ENCODE measurements at places on chromosomes 12 and 14.

GRCh38 chr14:75479770-75480600, 42.3 kb upstream of the BATF start:
- DNase-seq = no peak

- DNase-seq = no peak
Observed at GRCh38 chr14:61523751-61524150, 171.6 kb upstream of the HIF1A start.

GRCh38 chr14:49933704-49934103, 40.8 kb downstream of the ARF6 start:
- DNase-seq = no peak

DNA sequence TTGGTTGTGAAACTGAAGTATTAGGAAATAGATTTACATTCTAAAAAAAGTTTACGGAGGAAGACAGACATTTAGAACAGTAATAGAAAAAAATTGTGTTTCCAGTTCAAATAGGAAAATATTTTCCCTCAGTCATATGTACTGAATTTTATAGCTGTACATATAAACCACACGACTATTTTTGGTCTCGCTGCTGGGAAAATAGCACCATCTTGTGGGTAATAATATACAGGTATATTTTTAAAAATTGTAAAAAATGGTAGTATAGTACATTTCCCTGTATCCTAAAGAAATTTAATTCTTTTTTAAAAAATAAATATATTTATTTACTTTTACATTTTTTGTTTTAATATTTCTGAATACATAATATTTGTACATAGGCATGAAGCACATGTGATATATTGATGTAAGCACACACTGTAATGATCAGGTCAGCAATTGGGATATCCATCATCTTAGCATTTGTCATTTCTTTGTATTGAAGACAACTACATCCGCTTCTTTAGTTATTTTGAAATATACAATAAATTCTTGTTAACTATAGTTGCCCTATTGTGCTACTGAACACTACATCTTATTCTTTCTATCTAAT, 168.6 kb downstream of the ALX1 start:
- DNase-seq = no peak

- DNase-seq = no peak
Observed at GRCh38 chr14:60183741-60184140, 18.5 kb upstream of the DHRS7 start.

- DNase-seq = no peak
Observed at GRCh38 chr12:99282086-99282485, 365.5 kb upstream of the GARIN6 start.

DNA sequence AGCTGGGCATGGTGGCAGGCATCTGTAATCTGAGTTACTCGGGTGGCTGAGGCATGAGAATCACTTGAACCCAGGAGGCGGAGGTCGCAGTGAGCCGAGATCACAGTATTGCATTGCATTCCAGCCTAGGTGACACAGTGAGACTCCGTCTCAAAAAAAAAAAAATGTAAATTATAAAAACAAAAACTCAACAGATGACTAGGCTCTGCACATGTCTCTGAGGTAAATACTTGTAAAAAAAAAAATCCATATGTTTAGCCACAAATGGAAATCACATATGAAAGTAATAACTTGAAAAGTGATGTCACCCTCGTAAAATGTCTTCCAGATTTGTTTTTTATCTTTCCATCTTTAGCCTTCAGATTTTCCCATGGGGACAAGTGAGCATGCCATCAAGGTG, 85.0 kb downstream of the KICS2 start:
- no peak for DNase-seq

- no peak for DNase-seq
Observed at GRCh38 chr12:109542876-109543275, 30.4 kb downstream of the MMAB start.

DNA sequence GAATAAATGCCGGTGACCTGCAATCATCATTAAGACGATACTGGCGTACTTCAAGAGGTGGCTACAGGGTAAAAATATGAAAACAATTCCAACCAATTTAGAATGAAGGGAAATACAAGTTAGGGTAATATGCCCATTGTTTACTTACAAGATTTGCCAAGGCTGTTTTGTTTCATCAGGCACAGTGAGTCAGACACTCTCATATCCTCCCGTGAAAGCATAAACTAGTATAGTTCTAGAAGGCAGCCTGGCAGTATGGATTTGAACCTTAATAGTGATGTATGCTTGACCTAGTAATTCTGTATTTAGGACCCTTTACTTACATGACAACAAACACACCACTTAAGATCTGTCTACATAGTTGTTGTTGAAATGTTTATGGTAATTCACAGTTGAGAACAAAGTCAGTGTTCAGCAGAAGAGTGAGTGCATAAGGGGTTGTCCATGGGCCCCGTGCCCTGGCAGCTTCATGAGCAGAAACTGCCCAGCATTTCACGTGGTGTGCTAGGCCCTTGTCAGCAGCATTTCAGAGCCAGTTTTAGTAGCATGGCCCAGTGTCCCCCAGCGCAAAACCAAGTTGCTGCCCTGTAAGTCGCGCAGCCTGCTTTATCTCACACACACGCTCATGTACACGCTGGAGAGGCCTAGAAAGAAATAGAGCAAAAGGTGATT, 80.8 kb downstream of the EP400 start:
- DNase-seq = no peak

- no peak for DNase-seq
Observed at GRCh38 chr12:110744601-110745264, 2.0 kb upstream of the PPP1CC start.
